ENCODE measurements at places on chromosomes 7 and 10.

DNA sequence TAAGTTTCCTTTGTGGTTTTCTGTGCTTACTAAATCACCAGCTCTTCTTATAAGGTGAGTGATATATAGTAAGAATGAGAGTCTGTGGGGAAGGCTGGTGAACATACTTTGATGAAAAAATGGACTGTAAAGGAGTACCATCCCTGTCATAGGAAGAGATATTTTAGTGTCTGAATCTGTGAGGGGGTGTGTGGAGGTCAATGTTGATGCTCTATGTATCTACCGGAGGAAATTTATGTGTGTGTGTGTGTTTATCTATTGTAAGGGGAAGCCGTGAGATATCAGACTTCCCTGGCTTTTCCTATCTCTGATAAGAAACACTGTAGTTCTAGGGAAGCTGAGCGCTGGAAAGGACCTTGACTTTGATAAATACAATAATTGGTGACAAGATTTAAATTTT is 179.0 kb downstream of the PCDH15 start:
- DNase-seq: no peak

DNA sequence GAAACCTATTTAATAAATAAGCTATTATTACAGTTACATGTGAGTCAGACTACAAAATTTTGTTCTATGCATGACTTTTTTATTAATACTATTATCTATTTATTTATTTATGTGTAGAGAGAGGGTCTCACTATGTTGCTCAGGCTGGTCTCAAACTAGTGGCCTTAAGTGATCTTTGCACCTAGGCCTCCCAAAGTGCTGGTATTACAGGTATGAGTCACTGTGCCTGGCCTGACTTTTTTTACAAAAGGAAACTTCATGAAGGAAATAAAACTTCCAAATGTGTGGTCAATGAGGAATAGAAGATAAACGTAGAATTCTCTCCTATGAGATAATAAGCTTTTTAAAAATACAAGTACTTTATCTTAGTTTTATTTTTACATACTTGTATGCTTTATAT is 19.0 kb downstream of the COL28A1 start:
- DNase-seq: no peak

DNA sequence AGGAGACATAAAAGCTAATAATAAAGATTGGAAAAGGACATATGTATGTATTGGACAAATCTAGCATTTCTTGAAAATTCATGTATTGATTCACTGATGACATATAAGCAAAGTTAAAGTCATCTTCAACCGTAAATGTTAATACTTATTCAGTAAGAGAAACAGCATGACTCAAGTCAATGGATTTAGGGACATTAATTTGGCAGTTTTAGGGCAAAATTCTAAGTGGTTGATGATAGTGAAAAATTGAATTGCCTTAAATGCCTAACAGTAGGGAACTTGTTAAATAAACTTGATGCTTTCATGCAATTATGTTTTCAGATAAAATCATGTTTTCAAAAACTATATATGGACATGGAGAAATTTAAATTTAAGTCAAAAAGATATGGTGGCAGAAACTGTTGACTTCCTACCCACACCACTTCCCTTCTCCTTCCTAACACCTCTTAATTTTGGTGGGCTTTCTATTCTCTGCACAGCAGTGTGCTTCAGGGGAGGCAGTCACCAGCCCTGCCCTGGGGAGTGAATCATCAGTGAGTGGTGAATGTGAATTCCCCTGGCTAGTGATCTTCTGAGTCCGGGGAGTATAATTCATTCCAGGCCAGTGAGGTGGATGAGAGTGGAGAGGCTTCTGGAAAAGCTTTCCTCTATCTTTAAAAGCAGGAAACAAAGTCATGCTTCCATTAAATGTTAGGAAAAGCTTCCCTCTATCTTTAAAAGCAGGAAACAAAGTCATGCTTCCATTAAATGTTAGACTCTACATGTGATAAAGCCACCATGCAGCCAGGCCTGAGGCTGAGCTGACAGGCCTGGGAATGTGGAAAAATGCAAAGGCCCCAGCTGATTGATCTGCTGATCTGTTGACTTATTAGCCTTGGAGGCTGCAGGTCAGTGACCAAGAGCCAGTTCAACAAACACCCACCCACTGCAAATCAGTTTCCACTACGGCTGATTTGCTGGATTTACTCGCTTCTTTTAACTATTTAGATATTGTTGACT is 25.2 kb upstream of the ITGB1 start:
- DNase-seq: no peak

- DNase-seq: peak; percentile 60
Measured at GRCh38 chr7:142557971-142558582, 191.2 kb upstream of the PRSS1 start.

DNA sequence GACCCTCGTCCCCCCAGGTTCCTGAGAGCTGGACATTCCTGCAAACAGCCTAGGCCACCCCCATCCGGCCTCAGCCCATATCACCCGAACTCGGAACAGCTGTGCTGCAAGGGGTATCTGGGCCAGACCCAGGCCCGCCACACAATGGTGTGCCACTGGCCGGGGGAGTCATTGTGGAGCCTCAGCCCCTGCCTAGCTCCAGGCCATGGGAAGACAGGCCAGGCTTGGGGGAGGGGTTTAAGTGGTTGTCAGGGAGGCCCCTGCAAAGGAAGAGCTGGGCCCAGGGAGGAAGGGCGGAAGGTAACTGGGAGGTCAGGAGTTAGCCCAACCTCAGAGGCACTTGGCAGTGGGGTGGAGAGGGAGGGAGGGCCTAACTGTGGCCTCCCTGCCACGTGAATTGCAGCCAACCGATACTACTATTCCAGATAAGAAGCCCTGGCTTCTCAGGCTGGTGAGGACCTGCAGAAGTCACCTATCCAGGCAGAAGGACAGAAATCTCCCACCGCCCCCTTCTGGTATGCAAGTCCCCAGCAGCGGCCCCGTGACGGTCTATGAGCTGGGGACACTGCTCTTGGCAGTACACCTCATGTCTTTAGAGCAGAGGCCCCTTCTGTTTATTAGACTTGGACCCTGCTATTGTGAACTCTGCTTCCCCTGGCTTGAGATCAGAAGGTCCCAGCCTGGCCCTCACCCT is 26.8 kb downstream of the VSIR start:
- DNase-seq: no peak

DNA sequence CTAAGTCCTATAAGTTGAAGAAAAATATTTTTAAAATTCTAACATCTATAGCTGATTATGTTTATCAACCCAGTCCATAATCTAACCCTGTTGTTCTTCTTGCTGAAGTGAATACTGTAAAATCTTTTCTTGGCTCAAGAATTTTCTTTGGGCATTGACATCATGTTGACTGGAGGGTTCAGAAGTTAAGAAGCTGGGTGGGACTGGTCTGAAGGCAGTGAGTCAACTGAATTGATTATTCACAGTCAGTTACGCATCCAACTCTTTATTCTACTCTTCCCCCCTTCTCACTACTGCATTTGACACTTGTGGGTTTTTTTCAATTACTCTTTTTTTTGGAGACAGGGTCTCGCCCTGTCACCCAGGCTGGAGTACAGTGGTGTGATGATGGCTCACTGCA is 31.0 kb downstream of the DENND2A start:
- no peak for DNase-seq

- DNase-seq: no peak
Measured at GRCh38 chr10:62647375-62648092, 157.0 kb upstream of the ADO start.

GRCh38 chr10:12073526-12073925 is 4.8 kb downstream of the DHTKD1 start:
- no peak for DNase-seq

DNA sequence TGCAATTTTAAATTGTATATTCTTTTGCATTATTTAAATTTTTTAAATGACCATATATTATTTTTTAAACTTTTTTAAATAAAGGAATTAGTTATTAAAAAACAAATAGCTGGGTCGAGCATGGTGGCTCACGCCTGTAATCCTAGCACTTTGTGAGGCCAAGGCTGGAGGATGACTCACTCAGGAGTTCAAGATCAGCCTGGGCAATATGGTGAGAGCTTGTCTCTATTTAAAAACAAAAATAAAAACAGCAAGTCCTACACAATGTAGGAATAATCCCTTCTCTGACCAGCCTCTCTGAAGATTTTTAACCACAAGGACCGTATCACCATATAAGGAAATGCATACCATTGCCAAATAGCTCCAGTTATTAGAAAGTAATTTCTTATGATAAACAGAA is 19.6 kb downstream of the NOC3L start:
- DNase-seq: no peak

DNA sequence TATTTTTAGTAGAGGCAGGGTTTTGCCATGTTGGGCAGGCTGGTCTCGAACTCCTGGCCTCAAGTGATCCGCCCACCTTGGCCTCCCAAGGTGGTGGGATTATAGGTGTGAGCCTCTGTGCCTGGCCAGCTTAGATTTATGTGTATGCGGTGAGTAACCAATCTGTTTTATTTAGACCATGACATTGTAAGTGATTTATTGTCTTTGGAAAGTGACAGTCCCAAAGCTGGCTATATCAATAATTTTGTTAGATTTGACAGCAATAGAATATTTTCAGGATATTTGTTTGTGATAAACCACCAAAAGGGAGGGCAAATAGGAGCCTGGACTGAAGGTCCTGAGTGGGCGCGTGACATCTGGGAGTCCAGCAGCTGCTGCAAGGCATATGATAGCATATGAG is 75.7 kb downstream of the XRCC2 start:
- no peak for DNase-seq

- peak; percentile 11 for DNase-seq
Measured at GRCh38 chr10:13161857-13162271, 506 bp downstream of the MCM10 start.

- DNase-seq: no peak
Measured at GRCh38 chr10:8065651-8066050, 11.2 kb downstream of the GATA3 start.

DNA sequence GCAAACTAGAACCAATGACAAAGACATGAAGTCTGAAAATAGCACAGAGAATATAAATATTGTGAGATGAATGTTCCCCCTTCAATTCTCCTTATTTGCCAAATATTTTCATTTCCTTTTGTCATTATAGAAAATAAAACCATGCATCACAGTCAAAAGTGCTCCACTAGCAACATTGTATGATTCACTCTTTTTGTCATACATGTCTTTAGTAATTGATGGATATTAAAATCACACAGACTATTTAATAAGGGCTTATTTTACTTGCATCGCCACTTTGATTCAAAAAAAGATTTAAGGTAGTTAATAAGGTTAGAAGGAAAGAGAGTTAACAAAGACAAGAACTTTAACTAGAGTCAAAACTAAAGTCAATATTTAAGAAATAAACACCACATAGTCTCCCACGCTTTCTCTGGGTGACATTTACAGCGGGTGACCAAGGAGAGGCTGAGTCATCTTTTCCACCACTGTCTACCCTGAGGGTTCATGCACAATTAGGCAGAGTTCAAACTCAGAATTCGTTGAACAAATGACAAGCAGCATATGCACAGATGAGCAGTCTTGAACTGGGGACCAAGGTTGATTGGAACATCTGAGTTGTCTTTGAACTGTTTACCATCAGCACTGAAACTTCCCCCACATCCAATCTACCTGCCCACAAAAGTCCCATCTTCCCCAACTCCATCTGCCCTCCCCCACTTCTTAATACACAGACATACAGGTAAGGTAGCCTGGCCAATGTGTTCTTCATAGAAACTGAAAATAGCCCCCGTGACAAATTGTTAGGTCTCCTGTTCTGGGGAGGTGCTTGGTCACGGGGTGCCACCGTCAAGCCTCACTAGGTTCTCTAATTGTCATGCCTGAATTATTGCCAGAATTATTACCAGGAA is 42.5 kb downstream of the C7orf25 start:
- DNase-seq: no peak

- no peak for DNase-seq
Measured at GRCh38 chr7:70392256-70392876, 739.6 kb upstream of the GALNT17 start.

- DNase-seq: no peak
Measured at GRCh38 chr10:114259824-114260223, 20.8 kb downstream of the VWA2 start.

DNA sequence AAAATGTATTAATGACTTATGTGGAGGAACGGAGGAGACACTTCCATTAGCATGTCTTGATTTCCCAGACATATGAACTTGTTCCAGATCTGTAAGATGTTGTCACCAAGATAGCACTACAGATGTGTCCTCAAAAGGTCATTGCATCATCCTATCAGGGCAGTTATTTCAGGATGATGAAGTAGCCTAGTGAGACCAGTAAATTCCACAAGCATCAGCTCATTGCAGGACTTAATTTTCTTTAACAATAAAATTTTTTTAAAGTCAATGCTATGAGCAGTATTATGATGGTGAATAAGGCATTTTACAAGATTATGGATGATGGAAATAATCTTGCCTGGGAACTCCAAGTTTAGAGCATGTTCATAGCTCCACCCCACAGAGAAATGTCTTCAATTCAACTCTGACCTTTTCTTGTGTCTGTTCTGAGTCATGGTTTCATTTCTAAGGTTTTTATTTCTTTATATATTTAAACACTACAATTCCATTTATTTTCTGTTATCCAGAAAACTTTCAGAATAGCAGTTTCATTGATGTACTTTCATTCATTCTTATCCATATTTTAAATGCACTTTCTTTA is 1203.3 kb upstream of the CELF2 start:
- no peak for DNase-seq

DNA sequence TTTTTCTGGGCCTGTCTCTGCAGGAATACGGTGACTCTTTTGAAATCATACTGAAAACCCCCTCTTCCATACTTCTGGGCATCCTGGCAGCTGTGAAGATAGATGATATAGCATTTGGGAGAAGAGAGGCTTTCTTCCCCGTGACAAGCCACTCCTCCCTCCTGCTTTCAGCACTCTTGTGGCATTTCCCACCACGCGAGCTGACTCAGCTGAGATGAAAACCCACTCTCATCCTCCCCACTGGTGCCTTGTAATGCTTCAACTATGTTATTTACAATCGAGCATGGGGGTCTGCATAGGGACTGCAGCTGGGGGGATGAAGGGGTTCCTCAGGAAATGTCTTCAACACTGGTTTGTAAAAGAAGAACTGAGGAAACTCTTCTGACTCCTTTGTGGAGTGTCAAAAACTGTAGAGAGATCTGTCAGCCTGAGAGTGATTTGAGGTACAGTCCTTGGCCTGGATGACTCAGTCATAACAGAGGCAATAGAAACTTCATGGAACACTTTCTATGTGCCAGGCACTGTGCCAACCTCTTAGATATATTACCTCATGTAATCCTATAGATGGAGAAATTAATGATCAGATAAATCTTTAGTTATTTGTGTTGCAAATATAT is 1.7 kb upstream of the TBATA start:
- DNase-seq: no peak

GRCh38 chr10:103803941-103804340 is 51.4 kb downstream of the SH3PXD2A start:
- no peak for DNase-seq

- peak; percentile 91 for DNase-seq
Measured at GRCh38 chr10:43322769-43323168, 48.7 kb upstream of the FXYD4 start.

DNA sequence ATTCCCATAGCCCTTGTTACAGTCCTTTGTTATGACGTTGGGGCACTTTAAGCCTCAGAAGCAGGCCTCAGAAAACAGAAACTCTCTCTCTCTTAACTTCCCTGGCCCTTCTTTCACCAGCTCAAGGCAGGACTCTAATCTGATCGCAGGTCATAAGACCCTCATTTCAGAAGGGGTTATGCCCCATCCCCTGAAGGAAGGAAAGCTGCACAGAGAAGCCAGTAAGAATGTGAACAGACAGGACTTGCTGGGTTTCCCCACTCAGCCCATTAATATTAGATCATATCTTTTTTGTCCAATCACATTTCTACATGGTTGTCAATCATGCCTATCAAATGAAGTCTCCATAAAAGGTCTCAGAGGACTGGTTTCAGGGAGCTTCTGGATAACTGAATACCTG is 49.3 kb upstream of the PHF14 start:
- DNase-seq: no peak

Measured in germinal center (tissue), 1 donor.